ENCODE measurements at places on chromosomes 7 and 10.

DNA sequence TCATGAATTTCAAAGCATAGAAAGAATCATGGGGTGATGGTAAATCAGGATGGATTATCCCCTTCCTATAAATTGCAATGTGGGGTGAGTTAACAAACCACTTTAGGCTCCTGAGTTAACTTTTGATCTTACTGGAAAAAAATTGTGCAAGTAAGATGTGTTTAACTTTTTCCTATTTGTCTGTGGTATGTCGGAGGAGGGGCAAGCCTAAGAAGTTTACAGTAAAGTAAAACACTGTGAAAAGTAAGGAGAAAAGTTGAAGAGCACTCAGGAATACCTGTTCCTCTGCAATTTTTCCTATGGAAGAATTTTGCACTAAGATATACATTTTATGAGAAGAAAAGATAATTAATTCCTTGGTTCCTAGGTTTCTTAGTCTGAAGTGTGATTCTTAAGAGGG, 44.4 kb downstream of the IFIT5 start:
- no peak for DNase-seq

- peak; percentile 84 for DNase-seq
These were observed 25.4 kb downstream of the CAMK2G start for GRCh38 chr10:73848821-73849489.

- DNase-seq, result no peak
These were observed 17.3 kb upstream of the BLOC1S2 start for GRCh38 chr10:100303724-100304319.

DNA sequence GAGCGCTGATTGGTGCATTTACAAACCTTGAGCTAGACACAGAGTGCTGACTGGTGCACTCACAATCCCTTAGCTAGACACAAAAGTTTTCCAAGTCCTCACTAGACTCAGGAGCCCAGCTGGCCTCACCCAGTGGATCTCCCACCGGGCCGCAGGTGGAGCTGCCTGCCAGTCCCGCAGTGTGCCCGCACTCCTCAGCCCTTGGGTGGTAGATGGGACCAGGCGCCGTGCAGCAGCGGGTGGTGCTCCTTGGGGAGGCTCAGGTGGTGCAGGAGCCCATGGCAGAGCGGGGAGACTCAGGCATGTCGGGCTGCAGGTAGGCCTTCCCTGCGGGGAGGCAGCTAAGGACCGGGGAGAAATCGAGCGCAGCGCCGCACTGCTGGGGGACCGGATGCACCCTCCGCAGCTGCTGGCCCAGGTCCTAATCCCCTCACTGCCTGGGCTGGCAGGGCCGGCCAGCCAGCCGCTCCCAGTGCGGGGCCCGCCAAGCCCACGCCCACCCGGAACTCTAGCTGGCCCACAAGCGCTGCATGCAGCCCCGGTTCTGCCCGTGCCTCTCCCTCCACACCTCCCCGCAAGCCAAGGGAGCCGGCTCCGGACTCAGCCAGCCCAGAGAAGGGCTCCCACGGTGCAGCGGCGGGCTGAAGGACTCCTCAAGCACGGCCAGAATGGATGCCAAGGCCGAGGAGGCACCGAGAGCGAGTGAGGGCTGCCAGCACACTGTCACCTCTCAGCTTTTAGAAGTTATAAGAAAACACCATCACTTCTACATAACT, 128.9 kb downstream of the ZNF438 start:
- DNase-seq, result no peak

DNA sequence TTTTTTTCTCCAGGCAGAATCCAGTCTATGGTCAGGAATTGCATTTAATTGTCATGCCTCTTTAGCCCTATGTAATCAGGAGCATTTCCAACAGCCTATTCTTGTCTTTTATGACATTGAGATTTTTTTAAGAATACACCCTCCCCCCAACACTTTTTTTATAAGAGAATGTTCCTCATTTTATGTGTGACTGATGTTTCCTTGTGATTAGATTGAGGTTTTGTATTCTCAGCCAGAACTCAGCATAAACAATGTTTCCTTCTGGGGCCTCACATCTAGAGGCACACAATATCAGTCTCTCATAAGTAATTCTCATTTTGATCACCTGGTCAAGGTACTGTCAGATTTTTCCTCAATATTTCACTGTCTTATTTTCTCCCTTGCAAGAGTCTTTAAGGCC, 193.4 kb upstream of the PDE1C start:
- no peak for DNase-seq

GRCh38 chr10:100122780-100123179, 41.1 kb upstream of the CPN1 start:
- no peak for DNase-seq

DNA sequence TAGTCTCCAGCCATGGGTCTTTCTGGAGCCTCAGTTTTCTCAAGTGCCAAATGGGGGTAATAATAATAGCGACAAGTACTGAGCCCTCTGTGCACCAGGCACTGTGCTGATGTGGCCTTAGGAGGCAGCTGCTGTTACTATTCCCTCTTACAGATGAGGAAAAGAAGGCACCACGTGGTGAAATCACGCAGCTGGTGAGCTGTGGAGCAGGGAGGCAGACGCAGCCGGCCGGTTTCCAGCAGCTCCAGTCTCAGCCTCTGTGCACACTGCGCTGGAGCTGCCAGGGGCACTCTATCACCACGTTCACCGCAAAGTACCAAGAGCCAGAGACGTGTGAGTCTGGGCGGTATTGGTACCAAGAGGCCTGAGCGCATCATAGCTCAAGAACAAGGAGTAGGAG, 9.6 kb downstream of the PYROXD2 start:
- DNase-seq, result no peak

GRCh38 chr7:150351587-150352194, 10.3 kb upstream of the RARRES2 start:
- DNase-seq, result no peak

DNA sequence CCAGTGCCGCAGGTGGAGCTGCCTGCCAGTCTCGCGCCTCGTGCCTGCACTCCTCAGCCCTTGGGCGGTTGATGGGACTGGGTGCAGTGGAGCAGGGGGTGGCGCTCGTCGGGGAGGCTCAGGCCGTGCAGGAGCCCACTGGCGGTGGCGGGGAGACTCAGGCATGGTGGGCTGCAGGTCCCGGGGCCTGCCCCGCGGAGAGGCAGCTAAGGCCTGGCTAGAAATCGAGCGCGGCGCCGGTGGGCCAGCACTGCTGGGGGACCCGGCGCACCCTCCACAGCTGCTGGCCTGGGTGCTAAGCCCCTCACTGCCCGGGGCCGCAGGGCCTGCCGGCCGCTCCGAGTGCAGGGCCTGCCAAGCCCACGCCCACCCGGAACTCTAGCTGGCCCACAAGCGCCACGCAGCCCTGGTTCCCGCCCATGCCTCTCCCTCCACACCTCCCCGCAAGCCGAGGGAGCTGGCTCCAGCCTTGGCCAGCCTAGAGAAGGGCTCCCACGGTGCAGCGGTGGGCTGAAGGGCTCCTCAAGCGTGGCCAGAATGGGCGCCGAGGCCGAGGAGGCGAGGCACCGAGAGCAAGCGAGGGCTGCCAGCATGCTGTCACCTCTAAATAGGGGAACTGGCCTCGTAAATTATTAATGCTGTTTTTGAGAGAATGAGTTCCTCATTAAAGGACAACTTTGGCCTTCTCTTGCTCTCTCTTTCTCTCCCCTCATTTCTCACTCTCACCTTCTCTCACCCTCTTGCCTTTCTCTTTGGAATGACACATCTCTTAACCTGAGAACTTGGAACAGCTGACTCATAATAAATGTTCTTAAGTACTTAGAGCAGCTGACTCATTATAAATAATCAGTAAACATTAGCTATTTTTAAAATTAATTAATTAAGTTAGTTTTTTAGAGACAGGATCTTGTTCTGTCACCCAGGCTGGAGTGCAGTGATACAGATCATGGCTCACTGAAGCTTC, 4.9 kb downstream of the ACADSB start:
- DNase-seq, result no peak

DNA sequence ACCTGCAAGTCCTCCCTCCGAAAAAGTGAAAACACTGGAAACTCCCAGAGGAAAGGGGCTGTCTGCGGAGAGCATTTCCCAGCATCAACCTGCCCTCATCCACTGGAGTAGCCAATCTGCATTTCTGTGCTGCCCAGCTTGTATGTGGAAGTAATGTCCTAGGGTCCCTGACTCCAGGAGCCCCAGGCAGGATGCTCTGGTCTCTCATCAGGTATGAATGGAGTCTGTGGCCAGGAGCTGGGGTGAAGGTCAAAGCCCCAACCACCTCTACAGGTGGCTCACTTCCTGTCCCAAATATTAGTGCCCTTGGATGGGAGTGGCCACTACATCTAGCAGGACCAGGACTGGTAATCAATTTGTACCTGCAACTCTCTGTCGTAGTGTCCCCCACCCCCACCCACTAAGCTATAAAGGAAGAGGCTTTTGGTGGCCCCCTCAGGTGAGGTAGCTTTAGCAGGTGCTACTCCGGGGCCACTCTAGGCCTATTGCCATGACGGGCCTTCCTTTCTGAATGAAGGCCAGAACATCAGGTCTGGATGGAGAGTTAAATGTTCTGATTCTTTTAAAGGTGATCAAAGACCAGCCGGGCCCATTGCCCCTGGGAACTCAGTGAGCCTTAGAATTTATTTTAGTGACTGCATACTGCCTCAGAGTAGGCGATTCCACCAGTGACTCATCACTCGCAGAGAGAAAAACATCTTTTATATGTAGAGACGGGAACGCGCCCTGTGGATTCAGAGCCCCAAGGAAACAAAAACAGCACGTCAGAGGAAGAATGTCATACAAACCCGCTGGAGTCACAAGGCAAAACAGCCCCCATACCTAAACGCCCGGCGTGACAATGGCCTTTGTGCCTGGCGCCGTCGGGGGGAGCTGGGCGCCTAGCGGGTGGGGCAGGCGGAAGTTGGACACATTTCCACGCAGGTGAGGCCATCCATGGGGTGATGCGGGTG, 13.0 kb downstream of the EN2 start:
- no peak for DNase-seq

DNA sequence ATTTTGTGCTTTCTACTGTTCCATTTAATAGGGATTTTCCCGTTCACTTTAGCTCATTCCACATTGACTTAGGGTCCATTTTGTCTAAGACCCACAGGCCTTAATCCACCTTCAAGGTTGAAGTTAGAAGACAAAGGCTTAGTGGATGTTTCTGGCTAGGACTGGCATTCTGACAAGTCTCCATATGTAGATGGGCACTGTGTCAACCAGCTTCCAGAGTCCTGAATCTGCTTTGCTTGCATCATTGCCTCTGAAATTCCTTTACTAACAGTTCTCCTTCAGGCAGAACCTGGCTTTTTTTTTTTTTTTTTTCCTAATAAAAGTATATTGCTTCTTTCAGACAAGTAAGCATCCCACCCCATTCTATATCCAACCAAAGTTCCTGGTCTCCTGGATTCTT, 69.6 kb upstream of the PDCD4 start:
- no peak for DNase-seq

GRCh38 chr10:63236113-63236935, 103.2 kb downstream of the NRBF2 start:
- no peak for DNase-seq

- DNase-seq, result no peak
These were observed 1.7 kb downstream of the SCRN1 start for GRCh38 chr7:29987811-29988317.

DNA sequence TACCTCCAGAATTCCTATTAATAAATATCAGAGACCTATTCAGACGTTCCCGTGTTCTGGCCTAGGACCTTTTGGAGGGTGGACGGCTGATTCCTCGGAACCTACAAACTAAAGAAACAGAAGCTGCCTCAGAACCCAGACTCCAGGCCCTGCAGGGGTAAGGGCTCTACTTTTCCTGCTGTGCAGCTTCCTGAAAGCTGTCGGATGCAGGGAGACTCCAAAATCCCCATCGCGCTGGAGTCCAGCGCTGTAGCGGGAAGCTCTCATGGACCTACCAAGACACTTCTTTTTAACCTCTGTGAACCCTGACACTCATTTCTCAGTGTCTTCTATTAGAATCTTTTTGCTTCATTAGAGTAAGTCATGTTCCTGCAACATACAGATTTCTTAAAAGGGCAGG, 244.5 kb upstream of the PITRM1 start:
- no peak for DNase-seq

- no peak for DNase-seq
These were observed 52.5 kb downstream of the WNT2 start for GRCh38 chr7:117270371-117270770.

- no peak for DNase-seq
These were observed 27.8 kb downstream of the CDHR3 start for GRCh38 chr7:105990727-105991453.

GRCh38 chr10:127911218-127911866, 4.4 kb downstream of the PTPRE start:
- no peak for DNase-seq

GRCh38 chr10:73898730-73899410, 12.1 kb upstream of the PLAU start:
- no peak for DNase-seq

DNA sequence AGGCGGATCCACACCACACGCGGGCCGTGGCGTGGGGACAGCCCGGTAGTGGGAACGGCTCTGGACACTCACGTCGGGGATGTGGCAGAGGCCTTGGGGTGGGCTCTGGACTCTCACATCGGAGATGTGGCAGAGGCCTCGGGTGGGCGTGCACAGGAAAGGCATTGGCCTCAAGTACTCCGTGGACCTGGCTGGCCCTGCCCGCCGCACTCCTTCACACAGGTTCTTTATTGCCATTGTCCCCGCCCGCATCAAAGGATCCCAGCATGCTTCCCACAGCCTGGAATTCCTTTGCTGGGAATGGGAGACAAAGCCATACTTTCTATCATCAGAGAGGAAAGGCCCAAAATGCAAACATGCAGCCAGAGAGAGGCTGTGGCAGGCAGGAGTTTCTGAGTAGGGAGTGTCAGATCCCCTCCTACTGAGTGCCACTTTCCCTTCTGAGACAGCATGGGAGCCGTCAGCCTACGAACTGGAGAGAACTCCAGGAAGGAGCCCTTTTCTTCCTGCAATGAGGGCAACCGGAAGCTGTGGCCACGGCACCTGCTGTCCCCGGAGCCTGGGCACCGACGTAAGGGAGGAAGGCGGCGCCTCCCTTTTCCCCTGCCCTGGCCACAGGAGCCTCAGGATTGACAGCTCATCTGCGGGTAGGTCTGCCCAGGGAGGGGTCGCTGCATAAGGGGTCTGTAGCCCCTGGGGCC, 51.5 kb downstream of the RBM17 start:
- no peak for DNase-seq

- DNase-seq, result no peak
These were observed 79.3 kb downstream of the CSTF2T start for GRCh38 chr10:51620131-51620530.
